ENCODE measurements at places on chromosomes 6 and 20.

DNA sequence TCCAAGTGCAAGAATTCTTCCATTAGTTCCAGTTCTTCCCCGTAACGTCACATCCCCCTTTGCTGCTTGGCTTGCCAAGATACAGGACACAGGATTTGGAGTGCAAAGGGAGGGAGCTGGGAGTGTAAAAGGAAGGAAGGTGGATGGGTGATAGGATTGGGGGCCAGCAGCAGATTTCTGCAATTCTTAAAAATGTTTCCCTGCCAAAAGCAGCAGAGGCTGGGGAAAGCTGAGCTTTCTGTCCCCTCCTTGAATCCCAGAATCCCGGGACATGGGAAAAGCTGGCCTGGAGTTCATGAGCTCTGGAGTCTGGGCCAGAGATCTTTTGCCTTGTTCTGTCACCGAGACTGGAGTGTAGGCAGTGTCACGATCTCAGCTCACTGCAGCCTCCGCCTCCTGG, 60.0 kb upstream of the EPB41L1 start:
- no peak for DNase-seq

GRCh38 chr6:62286470-62286843, 432 bp upstream of the KHDRBS2 start:
- no peak for DNase-seq

GRCh38 chr20:18276821-18277220, 11.5 kb upstream of the ZNF133 start:
- peak; percentile 75 for DNase-seq

DNA sequence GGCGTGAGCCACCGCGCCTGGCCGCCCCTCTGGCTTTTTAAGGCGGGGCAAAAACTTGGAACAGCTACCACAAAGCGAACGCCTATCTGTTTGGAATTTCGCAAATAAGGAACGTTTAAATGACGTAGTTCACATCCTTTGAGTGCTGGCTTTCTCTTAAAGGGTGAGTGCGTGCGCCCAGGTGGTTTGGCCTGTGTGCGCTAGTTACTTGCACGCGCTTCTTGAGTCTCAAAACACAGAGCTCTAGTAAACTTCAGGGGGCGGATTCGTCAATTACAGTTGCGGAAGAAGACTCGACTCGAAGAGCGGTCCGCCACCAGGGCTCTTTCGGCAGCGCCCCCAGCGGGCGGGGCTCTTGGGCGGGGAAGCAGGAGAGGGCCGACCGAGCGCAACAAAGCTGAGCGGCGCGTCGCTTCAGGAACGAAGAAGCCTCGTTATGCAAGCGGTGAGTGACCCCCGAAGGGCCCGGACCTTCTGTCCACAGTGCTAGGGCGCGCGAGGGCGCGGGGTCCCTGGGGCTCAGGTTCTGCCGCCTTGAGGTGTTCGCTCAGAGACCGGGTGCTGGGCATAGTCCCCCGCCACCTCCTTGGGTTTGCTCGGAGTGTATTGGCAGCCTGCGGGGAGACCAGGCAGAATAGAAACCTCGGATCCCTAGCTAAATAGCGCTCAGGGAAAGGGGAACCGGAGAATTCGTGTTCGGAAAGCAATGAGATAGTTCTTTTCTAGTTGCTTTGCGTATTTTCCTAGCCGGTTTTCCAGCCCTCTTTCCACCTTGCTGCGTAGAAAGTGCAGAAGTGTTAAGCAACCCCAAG, at the start of gene SYCP2L:
Gene SYCP2L, plus strand, starts transcription at position 362 of the 812 bp plus-strand sequence. Its CDS starts 75 bp downstream, at position 437.
- DNase-seq = no peak

- peak; percentile 84 for DNase-seq
These were observed 345.1 kb upstream of the AGPAT4 start for GRCh38 chr6:161618831-161619454.

DNA sequence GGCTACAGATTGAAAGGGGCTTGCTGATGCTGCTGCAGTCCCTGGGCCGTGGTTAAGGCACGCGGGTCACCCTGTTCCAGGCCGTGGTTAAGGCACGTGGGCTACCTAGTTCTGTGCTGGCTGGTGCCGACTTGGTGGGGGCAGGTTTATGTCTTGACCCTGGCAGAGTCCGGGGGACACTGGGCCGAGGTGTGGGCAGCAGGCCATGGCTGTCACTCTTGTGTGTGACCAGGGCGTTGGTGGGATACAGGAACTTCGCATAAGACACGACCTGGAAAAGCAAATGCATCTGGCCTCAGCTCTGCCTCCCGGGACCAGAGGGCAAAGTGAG, 6.4 kb downstream of the RPS21 start:
- no peak for DNase-seq

GRCh38 chr6:48419992-48420391, 309.0 kb upstream of the PTCHD4 start:
- DNase-seq = no peak

DNA sequence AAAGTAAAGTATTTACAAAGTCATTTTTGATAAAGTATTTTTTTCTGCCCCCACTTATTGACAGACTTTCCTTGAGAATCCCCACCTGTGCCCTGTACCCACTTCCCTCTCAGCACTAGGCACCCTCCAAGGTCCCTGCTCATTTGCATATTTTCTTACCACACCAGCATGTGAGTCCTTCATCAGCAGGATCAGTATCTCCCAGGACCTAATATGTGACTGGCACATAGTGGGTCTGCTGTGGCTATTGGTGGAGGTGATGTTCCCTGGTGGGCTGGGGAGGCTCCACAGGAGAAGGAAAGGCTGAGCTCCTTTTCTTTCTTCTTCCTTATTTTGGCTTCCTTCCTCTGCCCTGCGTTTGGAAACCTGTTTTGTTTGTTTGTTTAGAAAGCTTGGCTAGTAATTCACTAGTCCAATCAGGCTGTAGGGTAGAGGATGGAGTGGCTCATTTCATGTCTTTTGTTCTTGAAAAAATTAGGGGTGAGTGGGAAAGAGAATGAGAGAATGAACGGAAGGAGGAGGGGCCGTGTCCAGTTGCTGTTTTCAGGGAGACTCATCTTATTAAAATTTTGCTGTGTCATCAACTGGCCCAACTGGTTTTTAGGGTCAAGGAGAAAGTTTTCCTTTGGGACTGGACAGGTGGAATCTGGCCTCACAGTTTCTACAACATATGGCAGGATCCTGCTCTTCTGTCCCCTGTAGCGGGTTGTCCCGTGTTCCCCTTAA, 2.8 kb upstream of the RNF24 start:
- DNase-seq = no peak

DNA sequence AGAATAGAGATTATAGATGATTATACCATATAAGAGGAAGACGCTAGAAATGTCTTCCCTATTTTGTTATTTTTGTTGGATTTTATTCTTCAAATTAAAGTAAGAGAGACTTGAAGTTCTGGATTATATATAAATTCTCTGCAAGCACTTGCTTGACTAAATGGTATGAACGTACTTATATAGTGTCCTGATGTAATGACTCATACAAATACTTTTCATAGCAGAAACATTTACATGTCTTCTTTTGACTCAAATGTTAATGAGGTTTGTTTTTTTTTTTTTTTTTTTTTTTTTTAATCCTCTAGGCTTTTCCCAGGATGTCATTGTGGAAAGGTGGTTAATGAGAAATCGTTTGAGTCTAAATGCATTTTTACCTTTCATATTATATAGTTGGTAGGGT, 55.0 kb downstream of the PDE7B start:
- DNase-seq = no peak

- DNase-seq = no peak
These were observed 81.6 kb downstream of the FOXA2 start for GRCh38 chr20:22502731-22503191.

DNA sequence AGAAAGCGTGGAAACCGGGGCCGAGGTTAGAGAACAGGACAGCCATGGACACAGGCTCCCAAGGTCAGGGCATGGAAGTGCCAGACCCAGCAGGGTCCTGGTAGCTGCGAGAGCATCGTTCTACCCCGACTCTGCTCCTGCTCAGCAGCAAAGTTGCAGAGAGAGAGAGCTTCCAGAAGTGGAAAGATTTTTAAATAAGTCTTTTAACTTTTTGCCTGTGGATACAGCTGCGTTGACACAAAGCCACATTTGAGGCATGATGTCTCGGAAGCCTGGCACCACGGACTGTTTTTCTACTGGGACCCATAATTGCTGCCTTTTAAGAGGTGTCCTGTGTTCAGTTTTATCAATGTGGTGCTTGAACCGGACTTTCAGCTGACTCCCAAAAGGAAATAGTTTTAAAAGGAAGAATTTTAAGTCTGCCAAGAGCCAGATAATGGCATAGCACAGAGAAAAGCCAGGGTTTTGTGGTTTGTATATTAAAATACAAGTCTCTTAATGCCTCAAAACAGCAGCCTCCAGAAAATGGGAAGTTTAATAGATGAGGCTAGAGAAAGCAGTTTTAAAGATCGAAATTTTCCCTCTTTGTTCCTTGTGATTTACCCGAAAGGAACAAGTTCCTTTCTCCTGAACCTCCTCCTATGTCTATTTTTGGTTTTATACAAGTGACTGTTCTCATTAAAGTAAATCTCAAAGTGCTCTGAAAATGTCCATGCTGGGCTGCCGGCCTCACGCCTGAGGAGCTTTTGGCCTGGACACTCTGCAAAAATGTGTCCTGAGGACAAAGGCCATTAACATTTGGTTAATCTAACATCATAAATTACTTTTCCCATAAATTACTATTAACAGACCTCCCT, 91.5 kb downstream of the RIN2 start:
- DNase-seq = no peak

DNA sequence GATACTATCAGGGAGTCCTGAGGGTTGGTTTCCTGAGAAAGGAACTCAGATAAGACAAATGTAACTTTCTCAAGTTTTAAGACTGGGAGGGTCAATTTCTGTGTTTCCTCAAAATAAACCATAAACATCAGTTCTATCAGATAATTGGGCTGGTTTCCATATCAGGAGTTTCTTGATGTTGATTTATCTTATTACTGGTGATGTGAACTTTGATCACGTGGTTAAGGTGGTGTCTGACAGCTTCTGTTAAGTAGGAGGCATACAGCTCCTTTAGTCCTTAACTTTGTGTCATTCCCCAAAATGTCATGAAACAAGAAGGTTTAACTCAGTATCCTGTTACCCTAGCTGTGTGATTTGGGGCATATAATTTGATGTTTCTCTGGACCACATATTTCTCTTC, 145.2 kb downstream of the ZNF217 start:
- DNase-seq = no peak

DNA sequence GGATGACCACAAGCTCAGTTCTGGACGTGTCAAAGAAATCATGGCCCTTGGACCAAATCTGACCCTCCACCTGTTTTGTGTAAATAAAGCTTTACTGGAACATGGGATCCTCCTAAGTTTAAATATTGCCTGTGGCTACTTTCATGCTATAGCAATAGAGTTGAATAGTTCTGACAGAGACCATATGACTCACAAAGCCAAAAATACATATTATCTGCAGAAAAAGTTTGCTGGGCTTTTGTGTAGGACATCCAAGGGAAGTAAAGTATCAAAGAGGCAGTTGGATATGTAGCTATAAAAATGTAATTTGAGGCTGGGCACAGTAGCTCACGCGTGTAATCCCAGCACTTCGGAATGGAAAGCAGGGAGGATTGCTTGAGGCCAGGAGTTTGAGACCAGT, 78.9 kb downstream of the TOX2 start:
- DNase-seq = no peak

- peak; percentile 76 for DNase-seq
These were observed 2.1 kb upstream of the TRERF1 start for GRCh38 chr6:42453654-42454427.

- no peak for DNase-seq
These were observed 22.4 kb upstream of the BPIFA2 start for GRCh38 chr20:33145521-33145920.

- DNase-seq = no peak
These were observed 23.0 kb downstream of the GMDS start for GRCh38 chr6:2222275-2222842.

GRCh38 chr6:158560836-158561320, 987 bp downstream of the TMEM181 start:
- peak; percentile 22 for DNase-seq

GRCh38 chr6:72761761-72762160, 139.9 kb downstream of the KCNQ5 start:
- no peak for DNase-seq

- DNase-seq = no peak
These were observed 20.7 kb downstream of the CNR1 start for GRCh38 chr6:88145298-88145963.

- DNase-seq = no peak
These were observed 90.8 kb downstream of the FRK start for GRCh38 chr6:115969930-115970273.

DNA sequence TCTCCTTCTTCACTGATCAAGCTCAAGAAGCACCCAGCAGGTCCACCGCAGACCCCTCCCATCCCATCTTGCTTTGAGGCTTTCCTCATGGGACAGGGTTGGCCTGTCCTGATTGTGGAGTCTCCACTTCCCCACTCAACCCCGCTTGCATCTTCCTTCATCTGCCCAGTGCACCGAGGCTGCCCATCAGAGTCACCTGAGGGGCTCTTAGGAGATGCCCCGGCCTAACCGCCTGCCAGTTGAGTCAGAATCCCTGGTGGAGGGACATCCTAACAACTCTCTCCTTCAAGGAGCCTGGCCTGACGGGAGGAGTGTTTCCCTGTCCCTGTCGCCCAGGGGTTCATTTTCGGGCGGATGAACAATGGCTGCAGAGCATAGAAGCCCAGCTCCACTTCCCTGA, 46.1 kb downstream of the RBM38 start:
- DNase-seq = no peak

GRCh38 chr6:157811476-157812173, 11.4 kb upstream of the SNX9 start:
- peak; percentile 70 for DNase-seq

GRCh38 chr6:153099636-153100035, 31.4 kb downstream of the RGS17 start:
- DNase-seq = no peak

DNA sequence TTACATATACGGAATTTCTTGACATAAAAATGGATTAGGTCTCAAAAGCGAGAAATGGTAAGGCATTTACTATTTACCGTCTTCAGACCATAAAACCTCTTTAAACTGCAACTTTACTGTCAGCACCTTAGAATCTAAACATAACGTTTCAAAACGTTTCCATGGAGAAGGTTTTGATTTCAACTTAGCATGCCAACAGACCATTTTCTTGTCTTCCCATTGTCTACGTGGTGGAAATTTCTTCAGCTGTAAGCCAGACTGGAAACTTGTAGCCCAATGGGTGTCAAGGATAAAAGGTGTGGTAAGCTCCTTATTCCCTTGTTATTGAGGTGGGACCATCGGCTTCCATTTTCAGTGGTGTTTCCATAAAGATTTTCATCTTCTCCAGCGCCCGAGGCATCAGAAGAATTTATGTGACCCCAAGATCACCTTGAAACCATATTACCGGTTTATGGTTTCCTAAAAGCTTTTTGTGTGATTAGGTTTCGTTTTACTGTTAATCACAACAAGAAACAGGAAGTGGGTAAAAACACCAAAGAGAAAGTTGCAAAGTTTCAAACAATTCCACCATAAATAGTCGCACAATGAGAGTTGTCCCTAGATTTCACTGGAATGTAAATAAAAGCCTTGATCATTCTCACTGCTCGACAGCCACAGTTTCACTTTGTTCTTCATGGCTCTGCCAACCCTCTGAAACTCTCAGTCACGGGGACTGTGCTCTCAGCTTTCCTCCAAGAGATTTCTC, 63.0 kb upstream of the CD2AP start:
- DNase-seq = no peak

- DNase-seq = no peak
These were observed 54.7 kb downstream of the MOCS1 start for GRCh38 chr6:39879535-39879934.

GRCh38 chr20:57743450-57744095, 33.8 kb upstream of the PMEPA1 start:
- DNase-seq = no peak

All from adrenal gland (tissue), 19 donors.